Activated CD8-positive, alpha-beta memory T cell treated with anti-CD3 and anti-CD28 coated beads, Interleukin-2, amount 50 U/mL, for 4 hours (primary cell): ENCODE measurements at places on chromosomes 16 and 17.

GRCh38 chr17:70420861-70421445 is 251.6 kb downstream of the KCNJ2 start:
- DNase-seq: no peak

DNA sequence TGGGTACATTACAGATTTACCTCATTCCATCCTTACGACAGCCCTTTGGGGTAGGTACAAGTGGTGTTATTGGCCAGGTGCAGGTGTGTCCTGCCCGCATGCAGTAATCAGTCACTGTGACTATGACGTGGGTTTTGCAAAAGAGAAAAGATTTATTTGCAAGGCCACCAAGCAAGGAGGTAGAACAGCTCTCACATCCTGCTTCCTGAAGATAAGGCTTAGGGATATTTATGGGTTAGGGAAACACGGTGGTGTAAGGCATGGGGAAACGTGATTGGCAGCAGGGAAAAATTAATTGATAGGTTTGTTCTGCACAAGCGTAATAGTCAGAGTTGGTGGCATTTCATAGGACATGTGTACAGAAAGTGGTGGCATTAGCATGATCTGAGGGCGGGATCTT is 214.8 kb downstream of the PARN start:
- no peak for DNase-seq

DNA sequence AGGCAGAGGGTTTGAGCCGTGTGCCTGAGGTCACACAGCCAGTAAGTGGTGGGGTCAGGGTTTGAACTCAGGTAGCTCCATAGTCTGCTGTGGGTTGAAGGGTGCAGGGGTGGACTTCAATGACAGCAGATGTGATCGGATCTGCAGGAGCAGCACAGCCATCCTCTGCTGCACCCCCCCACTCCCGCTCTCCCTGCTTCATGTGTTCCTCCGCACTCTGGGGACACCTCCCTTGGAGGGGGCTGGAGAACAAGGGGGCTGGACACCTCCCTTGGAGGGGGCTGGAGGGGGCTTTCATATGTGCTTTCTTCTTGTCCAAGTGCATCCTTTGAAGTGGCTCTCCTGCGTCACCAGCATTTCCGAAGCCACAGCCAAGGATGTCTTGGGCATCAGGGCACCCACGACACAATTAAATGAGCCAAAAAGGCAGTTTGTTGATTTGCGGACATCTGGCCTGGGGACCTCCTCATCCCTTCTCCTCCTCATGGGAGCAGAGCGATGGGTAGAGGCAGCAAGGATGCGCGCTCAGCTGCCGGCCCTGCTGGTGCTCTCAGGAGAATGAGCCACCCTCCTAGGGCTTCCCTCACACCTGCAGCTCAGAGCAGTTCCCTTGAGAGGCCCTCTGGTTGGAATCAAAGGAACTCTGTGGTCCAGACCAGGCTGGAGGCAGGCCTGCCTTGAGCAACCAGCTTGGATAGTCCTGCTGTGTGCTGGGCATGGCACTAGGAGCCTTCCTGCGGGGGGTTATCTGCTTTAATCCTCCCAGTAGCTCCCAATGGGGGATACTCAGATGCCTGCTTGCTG is 26.2 kb downstream of the WSCD1 start:
- no peak for DNase-seq

- peak; percentile 40 for DNase-seq
Observed at GRCh38 chr17:82097184-82097918, 685 bp downstream of the FASN start.

DNA sequence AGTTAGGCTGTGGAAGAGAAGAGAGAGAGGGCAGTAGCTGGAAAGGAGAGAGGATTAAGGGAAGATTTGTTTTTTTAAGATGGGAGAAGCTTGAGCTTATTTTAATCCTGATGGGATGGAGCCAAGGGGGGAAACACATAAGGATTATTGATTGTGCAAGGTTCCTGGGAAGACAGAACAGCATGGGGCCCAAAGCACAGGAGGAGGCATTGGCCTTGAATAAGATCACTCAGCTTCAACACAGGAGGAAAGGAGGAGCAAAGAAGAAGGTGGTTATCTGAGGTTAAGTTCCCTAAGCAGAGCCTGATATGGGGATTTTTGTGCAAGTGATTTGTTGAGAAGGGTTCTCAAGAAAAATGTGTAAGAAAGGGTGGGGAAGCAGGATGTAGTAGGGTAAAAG is 169.8 kb downstream of the ABCC12 start:
- DNase-seq: no peak

- no peak for DNase-seq
Observed at GRCh38 chr16:51359141-51359955, 208.3 kb upstream of the SALL1 start.

- DNase-seq: no peak
Observed at GRCh38 chr17:77596491-77597417, 361.7 kb upstream of the TNRC6C start.

DNA sequence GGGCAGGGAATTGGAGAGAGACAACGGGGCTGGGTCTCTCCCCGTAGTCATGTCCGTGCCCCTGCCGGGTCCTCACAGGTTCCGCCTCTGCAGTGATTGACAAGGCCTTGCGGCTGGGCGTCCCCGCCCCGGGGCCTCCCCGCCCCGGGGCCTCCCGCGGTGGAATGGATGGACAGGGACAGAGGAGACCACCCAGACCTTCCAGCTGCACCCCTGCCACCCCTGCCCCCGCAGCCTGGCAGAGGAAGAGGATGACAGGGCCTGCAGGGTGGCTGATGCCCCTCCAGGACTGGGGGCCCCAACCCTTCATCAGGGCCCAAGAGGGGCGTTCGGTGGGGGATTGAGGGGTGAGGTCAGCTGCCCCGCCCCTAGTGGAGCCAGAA is 216.4 kb upstream of the CIBAR2 start:
- DNase-seq: no peak

DNA sequence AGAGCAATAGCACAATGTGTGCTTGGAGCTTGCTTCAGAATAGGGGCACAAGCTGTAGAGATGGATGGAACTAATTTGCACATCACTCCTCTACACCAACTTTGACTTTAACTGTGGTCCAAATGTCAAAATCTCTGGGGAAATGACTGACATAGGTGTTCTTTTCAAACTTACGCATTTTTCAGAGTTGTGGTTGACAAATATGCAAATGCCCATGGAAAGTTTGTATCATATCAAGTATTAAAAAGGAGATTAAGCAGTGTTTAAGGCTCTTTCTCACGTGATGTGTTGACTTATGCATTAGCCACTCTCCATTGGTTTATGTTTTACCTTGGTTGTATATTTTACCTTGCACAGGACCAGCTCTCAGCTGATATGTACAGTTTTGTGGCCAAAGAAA is 77.1 kb downstream of the ELAC2 start:
- no peak for DNase-seq

- no peak for DNase-seq
Observed at GRCh38 chr16:26667307-26667706, 399.4 kb upstream of the C16orf82 start.

DNA sequence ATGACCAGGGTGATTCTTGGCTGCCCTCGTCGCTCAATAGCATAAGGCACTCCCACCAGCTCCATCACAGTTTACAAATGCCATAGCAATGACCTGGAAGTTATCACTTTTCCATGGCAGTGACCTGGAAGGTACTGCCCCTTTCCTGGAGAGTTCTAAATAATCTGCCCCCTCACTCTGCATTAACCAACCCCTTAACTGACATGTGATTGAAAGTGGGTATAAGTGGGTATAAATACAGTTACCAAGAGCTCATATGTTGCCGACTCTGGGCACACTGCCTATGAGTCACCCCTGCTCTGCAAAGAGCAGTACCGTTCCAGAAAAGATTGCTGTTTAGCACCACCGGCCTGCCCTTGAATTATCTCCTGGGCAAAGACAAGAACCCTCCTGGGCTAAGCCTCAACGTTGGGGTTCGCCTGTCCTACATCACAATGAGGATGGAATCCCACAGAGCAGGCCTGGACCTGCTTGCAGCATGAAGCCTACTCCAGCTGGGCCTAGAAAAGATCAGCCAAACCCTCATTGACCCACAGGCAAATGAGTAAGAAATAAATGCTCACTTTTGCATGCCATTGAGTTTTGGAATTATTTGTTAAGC is 95.2 kb upstream of the SEC14L1 start:
- no peak for DNase-seq

GRCh38 chr17:71934520-71934919 is 186.3 kb upstream of the SOX9 start:
- no peak for DNase-seq

GRCh38 chr17:78490673-78491072 is 86.5 kb downstream of the DNAH17 start:
- DNase-seq: no peak

DNA sequence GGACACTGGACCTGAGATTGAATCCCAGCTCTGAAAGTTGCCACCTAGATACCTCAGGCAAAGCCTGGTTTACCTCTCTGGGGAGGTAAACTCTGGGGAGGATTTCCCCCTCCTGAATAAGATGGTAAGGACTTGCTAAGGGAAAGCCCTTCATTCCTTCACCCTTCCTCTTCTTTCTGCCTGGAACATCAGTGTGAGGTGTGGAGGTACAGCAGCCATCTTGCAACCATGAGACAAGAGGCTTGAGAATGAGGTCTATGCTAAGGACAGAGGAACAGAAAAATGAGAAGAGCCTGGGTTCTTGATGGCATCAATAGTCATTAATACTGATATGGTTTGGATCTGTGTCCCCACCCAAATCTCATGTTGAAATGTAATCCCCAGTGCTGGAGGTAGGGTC is 23.7 kb upstream of the ADCY9 start:
- no peak for DNase-seq

DNA sequence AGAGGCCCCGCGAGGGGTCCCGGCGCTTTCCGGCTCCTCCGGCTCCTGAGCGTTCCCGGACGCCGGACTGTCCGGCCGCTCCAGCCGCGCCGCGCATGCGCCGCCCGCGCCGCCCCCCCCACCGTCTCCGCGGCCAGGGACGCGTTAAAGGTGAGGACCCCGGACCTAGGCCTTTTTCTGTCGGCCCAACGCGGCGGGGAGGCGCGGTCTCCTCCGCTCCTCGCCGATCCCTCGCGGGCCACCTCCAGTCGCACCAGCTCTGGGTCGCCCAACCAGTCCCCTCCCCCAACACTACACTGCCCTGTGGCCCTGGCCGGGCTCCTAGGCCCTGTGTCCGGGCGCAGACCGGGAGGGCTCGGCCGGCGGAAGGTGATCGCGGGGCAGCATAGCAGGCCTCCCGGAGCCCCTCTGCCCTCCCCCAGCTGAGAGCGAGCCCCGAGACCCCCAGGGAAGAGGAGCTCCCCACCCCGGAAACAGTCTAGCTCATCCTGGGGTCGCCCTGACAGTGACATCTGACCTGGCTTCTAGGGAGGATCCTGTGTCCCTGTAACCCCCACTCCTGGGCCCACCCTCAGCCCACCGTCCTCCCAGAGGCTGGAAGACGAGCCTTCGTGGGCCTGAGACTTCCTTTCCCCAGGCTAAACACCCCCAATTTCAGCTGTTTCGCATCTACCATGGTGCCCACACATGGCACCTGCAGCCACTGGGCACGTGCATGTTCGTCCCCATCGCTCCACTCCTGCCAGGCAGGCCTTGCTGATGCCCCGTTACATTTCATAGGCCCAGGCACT is 14.7 kb upstream of the BCAR1 start:
- no peak for DNase-seq

- no peak for DNase-seq
Observed at GRCh38 chr17:79252886-79253285, 178.3 kb downstream of the ENGASE start.

- no peak for DNase-seq
Observed at GRCh38 chr16:49026566-49027181, 255.0 kb downstream of the CBLN1 start.

DNA sequence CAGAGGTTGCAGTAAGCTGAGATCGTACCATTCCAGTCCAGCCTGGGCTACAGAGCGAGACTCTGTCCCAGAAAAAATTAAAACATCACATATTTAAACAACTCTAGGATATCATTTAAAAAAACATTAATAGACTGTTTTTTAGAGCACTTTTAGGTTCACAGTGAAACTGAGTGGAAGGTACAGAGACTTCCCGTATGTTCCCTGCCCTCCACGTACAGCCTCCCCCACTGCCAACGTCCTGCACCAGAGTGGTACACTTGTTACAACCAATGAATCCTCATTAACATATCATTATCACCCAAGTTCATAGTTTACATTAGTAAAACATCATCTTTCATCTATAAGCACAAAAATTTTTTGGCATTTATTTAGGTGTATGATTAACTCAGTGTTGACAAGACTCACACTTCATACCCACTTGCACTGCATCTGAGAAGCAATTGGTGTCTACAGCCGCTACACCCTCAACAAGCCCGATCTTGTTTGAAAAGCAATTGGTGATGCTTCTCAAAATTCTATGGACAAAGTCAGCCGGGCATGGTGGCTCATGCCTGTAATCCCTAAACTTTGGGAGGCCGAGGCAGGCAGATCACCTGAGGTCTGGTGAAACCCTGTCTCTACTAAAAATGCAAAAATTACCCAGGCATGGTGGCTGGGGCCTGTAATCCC is 39.9 kb upstream of the STH start:
- no peak for DNase-seq

DNA sequence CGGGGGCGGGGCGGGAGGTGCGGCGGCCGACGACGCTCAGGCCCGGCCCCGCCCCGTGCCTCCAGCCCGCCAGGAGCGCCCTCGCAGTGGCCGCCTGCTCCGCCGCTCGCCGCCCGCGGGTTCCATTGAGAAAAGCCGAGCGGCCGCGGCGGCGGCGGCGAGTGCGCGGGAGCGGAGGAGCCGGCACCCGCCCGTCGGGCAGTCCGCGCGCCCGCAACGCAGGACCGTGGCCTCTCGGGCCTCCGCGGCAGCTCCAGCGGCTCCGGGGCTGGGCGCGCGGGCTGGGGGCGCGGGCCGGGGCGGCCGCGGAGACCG is at the start of gene ZFPM1:
ZFPM1 (plus strand) TSS at position 64 of the 315 bp plus-strand sequence. CDS start 359 bp downstream, outside the sequence.
- DNase-seq: no peak

GRCh38 chr16:74607310-74607961 is 522 bp upstream of the GLG1 start:
- no peak for DNase-seq

- DNase-seq: no peak
Observed at GRCh38 chr16:82055117-82055516, 20.1 kb downstream of the HSD17B2 start.

DNA sequence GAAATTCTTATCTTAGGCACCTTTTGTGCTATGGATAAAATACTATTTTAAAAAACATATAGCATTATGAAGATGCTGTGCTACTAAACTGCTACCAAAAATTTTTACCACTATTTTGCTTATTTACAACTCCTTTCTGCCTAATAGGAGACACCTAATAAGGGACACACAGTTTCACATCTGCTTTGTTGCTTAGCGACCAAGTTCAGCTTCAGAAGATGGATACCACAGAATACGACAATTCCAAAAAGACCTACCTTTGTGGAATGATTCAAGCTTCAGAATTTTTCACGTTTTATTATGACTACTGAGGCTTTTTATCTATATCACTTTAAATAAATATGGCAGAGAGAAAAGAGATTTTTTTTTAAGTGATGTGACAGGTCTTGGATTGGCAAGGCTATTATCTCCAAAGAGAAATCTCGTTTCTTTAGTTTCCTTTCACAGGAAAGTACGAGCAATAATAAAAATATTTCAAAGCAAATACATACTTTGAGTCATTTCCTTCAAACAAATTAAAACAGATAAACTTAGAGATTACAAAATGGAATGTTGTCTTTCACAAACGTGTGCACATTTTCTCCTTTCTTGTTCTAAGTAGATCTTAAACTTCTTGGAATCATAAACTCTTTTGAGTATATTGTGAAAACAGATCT is 35.4 kb downstream of the SPAG9 start:
- DNase-seq: no peak
